Hypothalamus (tissue), 51 donors: ENCODE measurements at places on chromosomes 12 and 14.

DNA sequence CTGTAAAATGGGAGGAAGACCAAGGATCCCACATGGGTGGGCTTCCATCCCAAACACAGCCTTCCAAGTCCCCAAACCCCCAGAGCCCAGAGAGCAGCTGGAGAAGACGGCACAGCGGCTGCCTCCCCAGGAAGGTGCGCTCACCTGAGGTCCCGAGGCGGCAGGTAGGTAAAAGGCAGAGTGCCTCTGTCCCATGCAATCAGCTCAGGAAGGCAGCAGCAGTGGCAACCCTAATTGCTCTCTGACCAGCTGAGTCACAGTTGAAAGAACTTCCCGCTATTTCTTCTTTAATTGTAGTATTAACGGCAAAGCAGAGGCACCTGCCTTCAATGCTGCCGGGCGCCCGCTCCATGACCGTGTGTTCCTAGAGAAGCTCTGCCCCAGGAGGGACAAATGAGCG, 91.1 kb upstream of the BCL11B start:
- no peak for DNase-seq

DNA sequence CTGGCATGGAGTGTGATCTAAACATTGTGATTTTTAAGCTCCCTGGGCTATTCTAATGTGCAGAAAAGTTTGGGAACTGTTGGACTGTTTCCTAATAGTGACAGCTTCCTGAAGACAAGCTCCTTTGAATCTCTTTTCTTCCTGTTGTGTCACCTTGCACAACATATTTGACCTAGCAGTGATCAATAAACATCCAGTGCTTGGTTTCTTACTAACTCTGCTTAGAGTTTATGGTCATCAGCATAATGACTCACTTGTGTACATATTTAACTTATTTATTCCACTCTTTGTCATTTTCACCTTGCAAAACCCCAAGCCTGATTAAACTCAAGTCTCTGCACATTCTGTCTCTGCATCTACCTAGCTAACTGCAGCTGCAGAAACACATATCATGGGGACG, 27.3 kb upstream of the TBC1D30 start:
- DNase-seq: no peak

DNA sequence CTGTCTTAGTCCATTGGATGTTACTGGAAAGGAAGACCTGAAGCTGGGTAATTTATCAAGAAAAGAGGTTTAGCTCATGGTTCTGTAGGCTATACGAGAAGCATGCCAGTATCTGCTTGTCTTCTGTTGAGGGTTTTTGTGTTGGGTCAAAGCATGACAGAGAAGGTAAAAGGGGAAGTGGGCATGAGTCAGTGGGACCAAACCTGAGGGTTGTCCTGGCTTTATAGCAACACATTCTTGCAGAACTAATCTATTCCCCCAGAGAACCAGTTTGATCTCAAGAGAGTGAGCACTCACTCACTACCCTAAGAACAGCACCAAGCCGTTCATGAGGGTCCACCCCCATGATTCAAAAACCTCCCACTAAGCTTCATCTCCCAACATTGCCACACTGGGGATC, 19.0 kb upstream of the KRAS start:
- no peak for DNase-seq

GRCh38 chr12:29944269-29945000, 160.7 kb upstream of the TMTC1 start:
- no peak for DNase-seq

GRCh38 chr12:3086729-3087323, 9.6 kb downstream of the TSPAN9 start:
- no peak for DNase-seq

DNA sequence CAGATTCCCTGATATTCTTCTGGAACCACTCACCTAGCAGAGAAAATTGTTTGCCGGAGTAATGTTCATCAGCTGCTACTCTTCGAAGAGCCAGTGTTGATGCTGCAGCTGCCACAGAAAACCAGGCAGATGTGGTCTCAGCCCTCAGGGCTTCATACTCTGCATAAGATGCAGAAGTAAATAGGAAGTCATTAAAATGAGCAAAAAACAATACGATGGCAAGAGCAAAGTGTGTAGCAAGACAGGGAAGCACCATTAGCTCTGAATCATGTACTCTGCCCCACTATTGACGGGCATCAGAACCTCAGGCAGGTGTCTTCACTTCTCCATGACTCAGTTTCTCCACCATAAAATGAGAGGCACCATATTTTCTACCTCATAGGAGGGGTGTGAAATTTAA, 991.6 kb upstream of the TMEM132C start:
- no peak for DNase-seq

GRCh38 chr14:91363776-91364523, 53.7 kb downstream of the CCDC88C start:
- peak; percentile 46 for DNase-seq

GRCh38 chr12:94150240-94151121, 2.1 kb downstream of the PLXNC1 start:
- no peak for DNase-seq

DNA sequence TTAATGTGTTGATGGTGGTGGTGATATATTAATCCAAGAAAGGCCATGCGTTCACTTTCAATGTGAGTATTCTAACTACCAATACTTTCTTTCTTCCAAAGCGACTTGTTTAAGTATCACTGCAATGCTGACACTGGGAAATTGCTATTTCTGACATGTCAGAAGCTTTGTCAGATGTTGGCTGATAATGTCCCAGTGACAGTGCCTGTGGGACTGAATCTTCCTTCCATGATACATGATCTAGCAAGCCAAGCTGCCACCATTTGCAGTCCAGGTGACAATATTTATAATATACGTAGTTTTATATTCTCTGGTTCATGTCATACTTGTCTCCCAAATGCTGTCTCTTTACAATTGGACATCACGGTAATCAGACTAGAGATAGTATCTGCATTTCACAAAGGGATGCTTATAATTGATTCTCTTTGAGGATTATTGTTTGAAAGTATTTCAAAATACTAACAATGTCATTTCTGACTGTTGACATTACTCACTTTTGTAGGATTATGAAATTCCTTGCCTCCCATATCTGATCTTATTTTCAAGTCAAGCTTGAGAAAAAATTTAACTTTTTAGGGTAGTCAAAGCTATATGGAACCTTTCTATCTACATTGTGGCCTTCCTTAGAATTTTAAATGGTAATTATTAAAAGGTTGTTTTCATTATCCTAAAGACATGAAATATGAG, 57.3 kb downstream of the KNTC1 start:
- no peak for DNase-seq
